ENCODE measurements at places on chromosomes 2 and 18.

DNA sequence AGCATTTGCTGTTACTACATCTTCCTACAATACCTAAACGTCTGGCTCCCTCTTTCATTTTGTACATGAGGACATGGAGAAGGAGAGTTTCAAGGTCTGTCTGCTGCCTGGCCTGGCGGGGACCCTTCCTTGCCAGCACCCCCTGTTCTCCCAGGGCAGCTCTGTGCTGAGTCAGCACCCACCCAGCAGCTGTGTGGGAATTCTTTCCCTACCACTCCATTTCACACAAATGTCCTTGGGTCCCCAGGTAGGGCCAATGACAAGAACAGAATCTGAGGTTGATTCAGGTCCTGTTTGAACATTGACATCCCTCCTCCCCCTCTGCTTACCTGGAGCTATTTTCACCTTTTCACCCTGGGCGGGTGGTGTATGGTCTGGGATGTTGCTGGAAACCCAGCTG lies 129.9 kb upstream of the ITGA6 start:
- no peak for DNase-seq

DNA sequence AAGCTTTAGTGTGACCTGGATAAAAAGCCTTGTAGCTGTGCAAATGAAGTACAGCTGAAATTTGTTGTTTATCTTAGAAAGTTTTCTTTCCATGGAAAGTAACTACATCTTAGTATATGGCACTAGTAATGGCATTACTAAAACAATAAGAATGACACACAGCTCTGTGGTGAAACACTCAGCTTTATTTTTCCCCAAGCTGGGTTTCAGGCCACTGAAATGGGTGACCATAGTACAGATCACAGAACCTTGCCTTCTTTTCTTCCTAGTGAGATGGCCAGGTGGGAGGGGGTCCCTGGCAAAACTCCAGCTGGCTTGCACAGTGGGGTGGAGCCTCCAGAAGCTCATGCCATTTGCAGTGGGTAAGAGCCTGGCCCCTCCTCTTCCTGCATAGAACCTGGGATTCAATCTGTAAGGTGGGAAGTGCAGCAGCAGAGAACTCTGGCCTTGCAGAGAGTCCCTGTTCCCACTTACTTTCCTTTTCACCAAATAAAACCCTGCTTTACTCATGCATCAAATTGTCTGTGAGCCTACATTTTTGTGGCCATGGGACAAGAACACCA lies 17.6 kb upstream of the GRP start:
- DNase-seq, result no peak

- DNase-seq, result no peak
Observed at GRCh38 chr2:12676771-12677170, 40.0 kb upstream of the TRIB2 start.

DNA sequence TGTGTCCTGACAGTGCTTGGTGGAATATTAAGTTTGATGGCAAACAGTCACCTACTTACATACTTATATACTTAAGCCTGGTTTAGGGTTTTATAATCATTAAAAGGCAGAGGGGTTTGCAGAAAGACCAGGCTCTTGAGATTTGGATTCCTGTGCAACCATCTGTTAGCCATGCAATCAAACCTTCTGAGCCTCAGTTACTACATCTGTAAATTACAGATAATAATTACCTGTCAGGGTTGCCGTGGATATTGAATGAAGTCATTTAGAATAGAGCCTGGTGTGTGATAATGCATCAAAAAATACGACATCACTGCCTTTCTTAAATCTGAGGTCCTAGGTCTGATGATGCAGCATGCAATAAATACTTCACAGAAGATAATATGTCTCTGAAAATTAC lies 152.9 kb downstream of the ARHGAP28 start:
- no peak for DNase-seq

GRCh38 chr18:45670281-45670962 lies 53.6 kb upstream of the SLC14A1 start:
- DNase-seq, result no peak

DNA sequence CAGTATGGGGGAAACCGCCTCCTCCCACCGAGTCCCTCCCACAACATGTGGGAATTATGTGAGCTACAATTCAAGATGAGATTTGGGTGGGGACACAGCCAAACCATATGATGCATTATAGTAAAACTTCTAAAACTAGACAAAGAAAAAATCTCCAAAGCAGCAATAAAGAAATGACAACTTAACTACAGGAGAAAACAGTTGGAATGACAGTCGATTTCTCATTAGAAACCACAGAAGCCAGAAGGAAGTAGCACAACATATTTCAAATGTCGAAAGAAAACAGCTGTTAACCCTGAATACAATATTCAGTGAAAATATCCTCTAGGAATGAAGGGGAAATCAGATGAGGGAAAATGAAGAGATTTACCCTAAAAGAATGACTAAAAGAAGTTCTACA lies 53.5 kb upstream of the TCF4 start:
- DNase-seq, result no peak

DNA sequence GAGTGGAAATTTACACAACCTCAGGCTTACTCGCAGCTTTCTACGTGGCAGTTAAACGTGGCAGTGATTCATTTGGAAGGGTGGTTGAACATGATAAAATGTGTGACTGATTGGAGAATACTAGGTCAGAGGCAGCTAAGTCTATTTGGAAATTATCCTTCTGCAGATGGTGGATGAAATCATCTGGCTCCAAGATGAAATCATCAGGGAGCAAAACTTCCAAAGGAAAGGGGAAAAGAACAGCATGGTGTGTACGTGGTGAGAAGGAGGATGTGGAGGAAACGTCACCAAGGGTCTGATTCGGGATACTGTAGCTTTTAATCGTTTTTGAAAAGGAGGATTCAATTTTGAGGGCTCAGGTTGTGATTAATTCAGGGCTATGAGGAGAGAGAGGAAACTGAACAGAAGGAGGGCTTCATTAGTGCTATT lies 47.9 kb downstream of the COL3A1 start:
- DNase-seq, result no peak

DNA sequence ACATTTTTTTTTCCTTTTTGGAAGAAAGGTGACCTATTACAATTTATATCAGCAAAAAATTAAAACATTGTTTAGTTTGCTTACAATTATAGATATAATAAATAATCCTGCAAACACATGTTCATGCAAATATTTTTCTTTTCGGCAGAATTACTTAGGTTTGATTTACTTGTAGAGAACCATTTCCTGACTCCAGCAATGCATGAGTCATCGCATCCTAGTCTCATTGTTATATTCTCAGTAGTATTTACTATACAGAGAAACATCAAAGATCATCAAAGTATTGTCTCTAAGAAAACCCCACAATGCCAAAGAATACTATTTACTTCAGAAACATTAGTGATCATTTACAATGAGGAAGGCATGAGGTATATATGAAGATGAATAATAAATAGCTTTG lies 40.4 kb upstream of the MTIF2 start:
- no peak for DNase-seq

- DNase-seq, result no peak
Observed at GRCh38 chr2:178286636-178287035, 92.3 kb downstream of the OSBPL6 start.

- DNase-seq, result no peak
Observed at GRCh38 chr2:37287966-37288365, 36.7 kb downstream of the PRKD3 start.

GRCh38 chr2:60652832-60653340 lies 99.4 kb upstream of the BCL11A start:
- DNase-seq, result no peak

DNA sequence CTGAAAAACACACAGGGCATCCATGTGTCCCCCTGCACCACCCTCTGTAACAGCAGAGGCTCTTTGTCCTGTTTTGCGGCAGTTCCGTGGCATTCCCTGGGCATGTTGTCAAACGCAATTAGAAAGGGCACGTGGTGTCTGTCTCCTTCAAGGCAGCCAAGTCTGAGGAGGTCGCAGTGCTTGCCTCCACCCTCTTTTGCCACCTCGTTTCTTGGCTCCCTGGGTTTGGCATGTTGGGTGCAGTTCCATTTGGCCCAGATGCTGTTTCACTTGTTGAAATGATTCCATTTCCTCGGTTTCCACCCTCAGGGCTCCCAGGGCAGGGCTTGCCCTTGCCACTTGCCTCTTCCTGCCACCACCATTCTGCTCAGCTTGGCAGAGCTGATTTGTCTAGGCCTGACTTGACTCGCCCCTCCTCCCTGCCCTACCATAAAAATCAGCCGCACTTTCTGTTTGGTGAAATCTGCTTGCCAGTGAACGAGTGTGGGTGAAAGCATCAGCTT lies 12.4 kb downstream of the CCL20 start:
- DNase-seq, result no peak

DNA sequence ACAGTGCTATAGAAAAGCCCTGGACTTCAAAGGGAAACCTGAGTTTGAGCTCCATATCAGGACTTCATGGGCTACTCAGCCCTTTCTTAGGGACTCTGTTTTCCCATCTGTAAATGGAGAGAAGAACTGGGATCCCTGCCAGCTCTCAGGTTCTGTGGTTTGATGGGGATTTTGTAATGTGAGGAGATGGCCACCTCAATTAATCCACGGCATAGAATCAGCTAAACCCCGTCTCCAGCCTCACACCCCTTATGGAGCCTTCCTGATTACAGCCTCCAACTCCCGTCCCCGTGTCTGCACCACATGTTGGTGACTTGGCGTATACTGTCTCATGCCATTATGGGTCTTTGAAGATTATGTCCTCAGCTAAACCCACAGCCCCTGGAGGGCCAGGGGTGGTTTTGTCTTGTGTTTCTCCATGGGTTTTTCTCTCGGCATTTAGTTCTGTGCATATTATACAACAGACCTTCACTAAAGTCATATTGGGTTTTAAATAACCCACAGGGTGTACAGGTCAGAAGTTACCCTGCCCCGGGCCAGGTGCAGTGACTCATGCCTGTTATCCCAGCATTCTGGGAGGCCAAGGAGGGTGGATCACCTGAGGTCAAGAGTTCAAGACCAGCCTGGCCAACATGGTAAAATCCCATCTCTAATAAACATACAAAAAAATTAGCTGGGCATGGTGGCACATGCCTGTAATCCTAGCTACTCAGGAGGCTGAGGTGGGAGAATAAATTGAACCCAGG lies 63.8 kb upstream of the PPP1CB start:
- no peak for DNase-seq

DNA sequence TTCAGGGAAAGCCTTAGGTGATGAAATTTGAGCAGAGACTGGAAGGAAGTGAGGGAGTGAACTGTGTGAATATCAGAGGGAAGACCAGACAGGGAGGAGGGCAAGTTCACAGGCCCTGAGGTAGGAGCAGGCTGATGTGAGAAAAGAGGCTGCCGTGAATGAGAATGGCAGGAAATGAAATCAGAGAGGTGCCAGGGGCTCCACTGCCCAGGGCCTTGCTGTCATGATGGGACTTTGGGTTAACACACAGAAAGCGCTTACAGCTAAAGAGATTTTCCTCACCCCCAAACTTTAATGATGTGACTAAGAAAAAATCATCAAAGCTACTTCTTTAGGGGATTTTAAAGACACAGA lies 53.8 kb downstream of the MARCHF4 start:
- DNase-seq, result no peak

DNA sequence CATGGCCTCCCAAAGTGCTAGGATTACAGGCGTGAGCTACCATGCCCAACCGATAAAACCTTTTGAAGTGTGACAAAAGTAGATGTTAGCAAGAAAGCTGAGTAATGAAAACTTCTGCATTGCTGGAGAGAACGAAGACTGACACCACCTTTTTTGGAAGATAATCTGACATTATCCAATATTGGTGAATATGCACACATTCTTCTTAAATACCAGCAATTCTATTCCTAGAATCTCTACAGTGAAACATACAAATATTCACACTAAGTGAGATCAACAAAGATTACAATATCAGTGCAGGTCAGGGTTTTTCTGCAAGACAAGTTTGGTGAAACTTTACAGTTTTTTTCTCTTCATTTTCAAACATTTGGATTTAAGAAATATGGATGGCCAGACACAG lies 7.8 kb downstream of the PIAS2 start:
- no peak for DNase-seq

DNA sequence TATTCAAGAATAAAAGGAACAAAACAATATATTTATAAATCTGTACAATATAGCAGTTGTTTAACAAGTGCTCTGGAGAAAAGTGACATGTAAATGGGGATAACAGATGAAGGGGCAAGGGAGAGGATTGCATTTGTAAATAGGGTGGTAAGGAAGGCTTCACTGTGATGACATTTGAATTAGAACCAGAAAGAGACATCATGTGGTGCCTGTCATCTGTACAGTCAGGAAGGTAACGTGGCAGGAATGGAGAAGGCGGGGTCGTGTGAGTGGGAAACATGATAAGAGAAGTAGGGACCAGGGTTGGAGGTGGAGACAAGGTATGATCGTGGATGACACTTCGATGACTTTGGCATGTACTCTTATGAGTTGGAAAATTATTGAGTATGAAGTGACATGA lies 1393.6 kb upstream of the NXPH2 start:
- DNase-seq, result no peak

- DNase-seq, result no peak
Observed at GRCh38 chr2:46535360-46535759, 56.0 kb downstream of the TMEM247 start.

DNA sequence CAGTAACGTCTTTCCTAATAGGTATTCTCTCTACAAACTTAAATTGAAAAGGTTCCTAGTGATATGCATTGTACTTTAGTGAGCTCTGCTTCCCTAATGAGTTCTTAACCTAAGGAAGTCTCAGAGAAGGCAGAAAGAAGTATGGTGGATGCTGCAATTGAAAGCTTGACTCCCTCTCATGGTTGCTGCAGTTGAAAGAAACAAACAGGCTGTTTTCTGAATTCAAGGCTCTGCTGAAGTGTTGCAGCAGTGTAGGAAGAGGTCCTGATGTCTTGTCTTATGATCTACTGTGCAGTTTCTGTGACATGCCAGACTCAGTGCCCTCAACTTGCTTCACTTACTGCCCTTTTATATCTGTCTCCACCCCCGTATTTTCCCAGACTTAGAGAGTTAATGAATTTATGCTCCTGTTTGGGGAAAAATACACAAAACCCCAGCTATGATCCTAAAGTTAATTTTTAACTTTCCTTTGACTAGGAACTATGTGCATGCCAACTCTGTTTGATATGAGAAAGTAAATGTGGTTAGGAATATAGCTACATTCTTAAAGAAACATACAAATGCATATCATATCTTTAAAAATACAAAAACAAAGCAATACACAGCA lies 655.3 kb upstream of the FAM98A start:
- DNase-seq, result no peak

DNA sequence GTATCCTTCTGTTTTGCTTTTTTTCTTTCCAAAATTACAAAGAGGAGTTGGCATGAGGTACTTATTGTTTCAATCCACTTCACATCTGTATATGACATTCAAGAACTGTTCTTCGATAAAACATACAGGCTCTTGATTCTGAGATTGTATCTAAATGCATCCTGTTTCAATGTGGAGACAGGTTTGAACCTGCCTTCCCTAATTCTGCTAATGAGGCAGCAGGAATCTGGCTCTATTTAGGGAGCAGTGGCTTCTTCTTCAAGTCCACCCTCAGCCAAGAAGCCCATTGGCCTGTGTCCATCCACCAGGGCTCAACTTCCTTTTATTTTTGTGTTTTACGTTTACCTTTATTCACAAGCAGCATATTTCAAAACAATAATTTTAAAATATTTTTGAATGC lies 84.8 kb upstream of the PIK3C3 start:
- no peak for DNase-seq
